ENCODE measurements at places on chromosomes 11 and 22.

DNA sequence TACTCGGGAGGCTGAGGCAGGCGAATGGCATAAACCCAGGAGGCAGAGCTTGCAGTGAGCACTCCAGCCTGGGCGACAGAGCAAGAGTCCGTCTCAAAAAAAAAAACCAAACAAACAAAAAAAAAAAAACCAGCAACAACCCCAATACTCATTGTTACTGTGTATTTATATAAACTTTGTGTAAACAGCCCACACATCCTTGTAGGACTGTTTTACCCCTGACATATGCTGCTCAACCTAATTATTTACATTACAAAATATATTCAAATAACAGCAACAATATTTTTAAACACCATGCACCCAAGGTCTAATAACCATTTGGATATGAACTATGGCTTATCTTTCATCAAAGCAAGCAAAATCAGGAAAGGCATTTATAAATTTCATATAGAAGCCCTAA is 284.1 kb downstream of the TTC28 start:
- DNase-seq: no peak

- DNase-seq: no peak
These were observed 7.2 kb downstream of the STK33 start for GRCh38 chr11:8586805-8587204.

- DNase-seq: no peak
These were observed 259.7 kb downstream of the MN1 start for GRCh38 chr22:27541836-27542235.

- DNase-seq: no peak
These were observed 409 bp upstream of the TMEM134 start for GRCh38 chr11:67469508-67469811.

DNA sequence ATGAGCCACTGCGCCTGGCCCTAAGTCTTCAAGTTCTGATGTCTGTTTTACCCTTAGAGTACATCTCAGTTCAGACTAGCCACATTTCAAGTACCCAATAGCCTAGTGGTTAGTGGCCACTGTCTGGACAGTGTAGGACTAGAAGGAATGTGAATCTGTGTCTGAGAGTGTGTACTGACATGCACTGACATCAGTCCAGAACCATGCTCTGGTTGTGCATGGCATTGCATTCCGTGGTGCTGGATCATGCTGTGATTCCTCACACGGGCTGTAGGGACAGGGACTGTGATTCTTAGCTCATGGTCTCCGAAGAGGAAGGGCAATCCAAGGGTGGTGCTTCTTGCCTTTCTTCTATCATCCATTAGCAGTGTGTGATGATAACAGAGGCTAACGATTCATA is 41.1 kb downstream of the AMOTL1 start:
- DNase-seq: no peak

DNA sequence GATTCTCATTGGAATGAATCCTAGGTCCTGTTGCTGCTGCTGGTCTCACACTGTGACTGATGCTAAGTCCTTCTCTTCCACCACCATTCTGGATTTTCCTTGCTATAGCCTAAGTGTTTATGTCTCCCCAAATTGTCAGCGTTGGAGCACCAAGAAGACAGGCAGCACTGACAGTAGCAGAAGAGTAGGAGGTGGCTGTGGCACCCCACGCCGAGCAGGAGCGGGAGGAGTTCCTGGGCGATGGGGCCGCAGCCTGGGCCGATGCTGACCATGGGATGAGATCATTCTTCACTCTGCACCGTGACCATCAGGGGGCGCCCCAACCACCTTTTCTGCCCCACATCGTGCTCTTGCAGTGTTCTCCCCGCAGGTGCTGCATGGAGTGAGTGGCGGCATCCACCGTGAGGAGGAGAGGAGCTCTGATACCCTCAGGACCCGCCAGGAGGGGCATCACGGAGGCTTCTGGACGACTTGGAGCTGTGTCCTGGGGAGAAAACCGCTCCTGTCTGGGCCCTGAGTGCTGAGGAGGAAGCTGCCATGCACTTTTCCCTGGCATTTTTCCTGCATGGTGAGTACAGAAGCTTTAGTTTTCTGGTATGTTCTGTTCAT is 57.0 kb downstream of the LRRC74B start:
- peak; percentile 26 for DNase-seq

GRCh38 chr11:11558826-11559225 is 63.0 kb downstream of the GALNT18 start:
- no peak for DNase-seq

DNA sequence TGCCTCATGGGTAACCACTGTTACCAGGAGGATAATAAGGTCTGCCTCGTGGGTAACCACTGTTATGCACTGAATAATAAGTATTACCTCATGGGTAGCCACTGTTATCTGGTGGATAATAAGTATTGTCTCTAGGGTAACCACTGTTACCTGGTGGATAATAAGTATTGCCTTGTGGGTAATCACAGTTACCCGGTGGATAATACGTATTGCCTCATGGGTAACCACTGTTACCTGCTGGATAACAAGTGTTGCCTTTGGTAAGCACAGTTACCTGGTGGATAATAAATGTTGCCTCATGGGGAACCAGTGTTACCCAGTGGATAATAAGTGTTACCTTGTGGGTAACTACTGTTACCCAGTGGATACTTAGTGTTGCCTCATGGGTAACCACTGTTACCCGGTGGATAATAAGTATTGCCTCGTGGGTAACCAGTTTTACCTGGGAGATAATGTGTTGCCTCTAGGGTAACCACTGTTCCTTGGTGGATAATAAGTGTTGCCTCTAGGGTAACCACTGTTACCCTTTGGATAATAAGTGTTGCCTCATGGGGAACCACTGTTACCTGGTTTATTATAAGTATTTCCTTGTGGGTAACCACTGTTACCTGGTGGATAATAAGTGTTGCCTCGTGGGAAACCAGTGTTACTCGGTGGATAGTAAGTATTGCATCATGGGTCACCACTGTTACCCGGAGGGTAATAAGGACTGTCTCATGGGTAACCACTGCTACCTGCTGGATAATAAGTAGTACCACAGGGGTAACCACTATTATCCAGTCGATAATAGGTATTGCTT is 10.6 kb upstream of the NXPE4 start:
- no peak for DNase-seq

DNA sequence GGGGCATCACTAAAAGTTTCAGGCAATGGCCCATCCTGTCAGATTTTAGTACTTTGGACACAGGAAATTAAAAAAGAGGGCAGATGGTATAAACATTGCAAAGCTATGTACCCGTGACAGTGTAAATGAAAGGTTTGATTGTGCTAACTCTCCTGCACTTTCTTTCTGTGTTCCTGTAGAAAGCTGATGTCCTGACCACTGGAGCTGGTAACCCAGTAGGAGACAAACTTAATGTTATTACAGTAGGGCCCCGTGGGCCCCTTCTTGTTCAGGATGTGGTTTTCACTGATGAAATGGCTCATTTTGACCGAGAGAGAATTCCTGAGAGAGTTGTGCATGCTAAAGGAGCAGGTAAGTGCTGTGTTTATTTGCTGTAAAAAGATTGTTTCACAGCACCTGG is 10.3 kb downstream of the CAT start:
- no peak for DNase-seq

GRCh38 chr22:36334821-36335603 is 52.8 kb downstream of the MYH9 start:
- no peak for DNase-seq

GRCh38 chr11:44327730-44328129 is 17.8 kb upstream of the ALX4 start:
- no peak for DNase-seq

GRCh38 chr22:34508797-34509196 is 557.2 kb upstream of the ISX start:
- no peak for DNase-seq

GRCh38 chr11:125593114-125593820 is 615 bp downstream of the STT3A start:
- DNase-seq: no peak

GRCh38 chr22:23652711-23653110 is 20.6 kb upstream of the DRICH1 start:
- no peak for DNase-seq
